ENCODE measurements at places on chromosomes 6 and 20. TPM values are rescaled to one million over a fixed set of nuclear protein-coding genes. Genes with fewer than 3 reads are reported as not detected.

The STXBP5 gene
- 27.4 TPM for total RNA-seq

The MRAP2 gene
- 3.6 TPM for total RNA-seq

The MAS1L gene
- total RNA-seq: not detected

The FOXQ1 gene
- not detected for total RNA-seq
